ENCODE measurements at places on chromosomes 1 and 21. TPM values are rescaled to one million over a fixed set of nuclear protein-coding genes. Genes with fewer than 3 reads are reported as not detected.

- peak; percentile 100 for DNase-seq
These were observed at the start of gene RNU11 for GRCh38 chr1:28648474-28649198. TSS of gene RNU11 (plus strand) at chr1:28648600.

- DNase-seq, result no peak
These were observed 846.2 kb downstream of the ADGRL2 start for GRCh38 chr1:82646888-82647287.

DNA sequence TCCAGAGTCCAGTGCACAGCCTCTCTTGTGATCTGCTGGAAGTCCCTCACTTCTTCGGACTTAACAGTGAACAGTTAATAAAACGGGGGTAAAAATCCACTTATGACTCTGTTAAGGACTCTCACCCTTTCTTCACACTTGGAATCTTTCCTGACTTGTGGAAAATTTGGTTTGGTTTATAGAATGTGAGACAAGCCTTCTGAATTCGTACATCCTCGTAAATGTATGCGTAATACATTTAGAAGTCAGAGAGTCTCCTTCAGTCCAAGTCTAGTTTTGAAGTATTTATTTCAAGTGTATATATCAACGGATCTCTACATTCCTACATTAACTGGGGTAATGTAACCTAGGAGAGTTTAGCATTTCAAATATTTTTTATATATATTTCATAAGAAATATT, 270.4 kb downstream of the KCNJ6 start:
- no peak for DNase-seq

DNA sequence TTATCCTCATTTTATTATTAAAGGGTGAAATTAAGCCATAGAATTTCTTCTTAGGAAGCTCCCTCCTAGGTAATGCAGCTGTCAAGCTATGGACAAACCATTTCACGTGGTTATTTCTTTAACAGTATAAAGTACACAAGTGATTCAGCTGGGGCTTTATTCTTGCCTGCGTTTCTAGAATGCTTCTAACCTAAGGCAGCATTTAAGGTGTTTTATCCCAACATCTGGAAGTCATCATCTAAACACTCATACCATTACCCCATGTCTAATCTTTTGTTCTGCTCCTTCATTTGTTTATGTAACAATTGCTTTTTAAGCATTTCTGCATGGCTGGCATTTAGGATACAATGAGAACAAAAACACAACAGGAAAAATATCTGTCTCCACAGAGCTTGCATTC, 829.2 kb upstream of the ADAMTS5 start:
- DNase-seq, result peak; percentile 68

DNA sequence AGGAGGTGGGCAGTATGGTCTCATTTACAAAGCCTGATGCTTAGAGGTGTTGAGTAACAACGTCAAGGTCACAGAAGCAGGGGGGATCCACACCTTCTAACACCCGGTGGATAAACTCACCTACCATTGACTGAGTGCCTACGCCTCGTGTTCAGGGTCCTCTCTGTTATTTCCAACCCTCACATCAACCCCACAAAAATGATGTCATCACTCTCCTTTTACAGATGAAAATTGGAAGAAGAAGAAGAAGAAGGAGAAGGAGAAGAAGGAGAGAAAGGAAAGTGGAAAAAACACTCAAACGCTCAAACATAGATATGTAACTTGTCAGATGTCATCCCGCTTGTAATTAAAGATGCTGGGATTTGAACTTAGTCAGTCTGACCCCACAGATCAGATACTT, 653 bp upstream of the KCNN3 start:
- DNase-seq, result no peak

- DNase-seq, result no peak
These were observed 55.0 kb downstream of the CNIH3 start for GRCh38 chr1:224671076-224671475.

DNA sequence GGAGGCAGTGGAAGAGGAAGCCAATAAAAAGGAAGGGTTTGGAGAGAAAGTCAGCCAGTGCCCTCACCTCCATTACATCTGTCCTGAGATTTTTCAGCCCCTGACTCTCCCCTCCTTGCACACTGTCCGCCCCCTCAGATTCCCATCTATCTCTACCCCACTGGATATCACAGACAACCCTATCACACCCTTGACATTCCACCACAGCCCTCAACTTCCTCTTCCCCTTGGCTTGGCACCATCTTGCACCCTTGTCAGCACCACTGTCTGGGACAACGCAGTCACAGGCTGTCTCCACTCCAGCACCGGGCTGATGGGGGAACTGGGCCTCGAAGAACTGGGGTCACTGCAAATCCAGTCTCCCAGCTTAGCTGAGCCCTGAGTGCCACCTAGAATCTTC, 14.2 kb upstream of the PLEKHA6 start:
- DNase-seq, result no peak

Gene PAPPA2
- 0.18 TPM for total RNA-seq

Gene TRPM2
- not detected for total RNA-seq

Gene HUNK
- 1.1 TPM for total RNA-seq

Gene ASTN1
- under 0.01 TPM for total RNA-seq
